ENCODE measurements at places on chromosomes 3 and 15. TPM values are rescaled to one million over a fixed set of nuclear protein-coding genes. Genes with fewer than 3 reads are reported as not detected.

ZNF660 gene
- 0.63 TPM for total RNA-seq

COPG1 gene
- total RNA-seq = 335 TPM

GOLGA6L26 gene
- total RNA-seq = not detected

LSMEM2 gene
- total RNA-seq = not detected

MST1R gene
- total RNA-seq = 0.54 TPM

PLD1 gene
- 42.9 TPM for total RNA-seq

SCAMP5 gene
- 1.9 TPM for total RNA-seq

ALDH1L1 gene
- total RNA-seq = 0.28 TPM

SLC22A13 gene
- total RNA-seq = 0.09 TPM

ANKRD63 gene
- 0.09 TPM for total RNA-seq

ALS2CL gene
- total RNA-seq = 8.5 TPM

DUT gene
- total RNA-seq = 55.8 TPM

ASB14 gene
- total RNA-seq = not detected

PCLAF gene
- 8.1 TPM for total RNA-seq

ACKR2 gene
- total RNA-seq = not detected

SIAH2 gene
- 12.6 TPM for total RNA-seq

FAM3D gene
- total RNA-seq = 0.18 TPM

ECE2 gene
- not detected for total RNA-seq

TMEM207 gene
- not detected for total RNA-seq

SLC6A1 gene
- total RNA-seq = 0.19 TPM

Measured in endothelial cell of coronary artery (primary cell).